ENCODE measurements at places on chromosomes 2 and 18.

- ATAC-seq = no peak
These were observed 84.8 kb upstream of the TCF4 start for GRCh38 chr18:55672574-55673361.

- no peak for ATAC-seq
These were observed 82.7 kb downstream of the SCG2 start for GRCh38 chr2:223519471-223519870.

DNA sequence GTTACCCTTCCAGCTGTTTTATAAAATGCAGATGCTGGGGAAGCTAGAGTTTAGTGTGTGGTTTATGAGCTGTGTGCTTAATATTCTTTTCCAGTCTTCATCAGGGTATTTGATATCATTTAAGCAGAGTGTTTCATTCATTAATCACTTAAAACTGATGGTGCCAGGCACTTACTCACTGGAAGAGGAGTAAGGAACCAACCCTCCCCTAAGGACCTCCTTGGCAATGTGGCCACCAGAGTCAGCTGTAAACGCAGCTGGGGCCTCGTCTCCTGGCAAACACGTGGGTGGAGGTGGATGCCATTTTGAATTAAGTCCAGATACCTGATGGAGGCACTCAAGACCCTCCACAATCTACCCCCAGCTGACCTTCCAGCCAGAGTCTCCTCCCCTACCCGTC, 331.6 kb downstream of the CLIP4 start:
- ATAC-seq = no peak

GRCh38 chr18:38458698-38459097, 893.1 kb upstream of the CELF4 start:
- ATAC-seq = no peak

DNA sequence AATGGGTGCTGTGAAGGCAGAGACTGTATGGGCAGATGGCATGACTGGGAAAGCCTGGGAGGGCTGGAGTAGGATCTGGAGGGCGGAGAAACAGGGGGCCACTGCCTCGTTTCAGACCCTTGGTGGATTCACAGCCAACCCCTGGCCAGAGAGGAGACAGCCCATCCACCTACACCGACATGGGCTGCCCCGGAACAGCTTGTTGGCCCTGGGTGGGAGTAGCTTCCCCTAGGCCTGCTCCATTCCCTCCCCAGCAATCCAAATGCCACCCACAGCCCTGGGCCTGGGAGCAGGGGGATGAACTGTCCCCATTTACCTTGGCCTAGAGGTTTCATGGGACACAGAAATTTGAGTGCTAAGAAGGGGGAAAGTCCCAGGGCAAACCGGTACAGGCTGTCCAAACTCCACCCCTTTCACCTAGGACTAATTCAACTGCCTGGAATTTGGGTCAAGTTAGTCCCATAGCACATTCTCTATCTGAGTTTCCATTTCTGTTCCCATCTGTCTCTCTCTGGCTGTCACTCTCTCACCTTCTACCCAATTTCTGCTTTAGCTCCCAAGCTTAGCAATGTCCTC, 37.0 kb downstream of the LBH start:
- no peak for ATAC-seq

DNA sequence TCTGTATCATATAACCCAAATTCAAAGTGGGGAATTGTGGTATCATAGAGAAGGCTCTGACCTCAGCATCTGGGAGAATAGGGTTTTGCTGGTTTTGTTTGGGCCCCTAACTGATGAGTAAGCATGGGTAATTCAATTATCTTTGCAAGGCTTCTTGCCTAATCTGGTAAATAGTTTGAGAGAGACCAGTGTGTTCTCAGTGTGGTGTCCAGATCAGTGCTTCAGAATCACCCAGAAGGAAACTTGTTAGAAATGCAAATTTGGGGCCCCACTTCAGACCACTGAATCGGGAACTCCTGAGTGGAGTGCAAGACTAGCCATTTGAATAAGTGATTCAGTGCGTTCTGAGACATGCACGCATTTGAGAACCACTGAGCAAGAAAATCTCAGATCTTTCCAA, 282.7 kb downstream of the EPHA4 start:
- no peak for ATAC-seq

- no peak for ATAC-seq
These were observed 77.9 kb downstream of the PRELID3A start for GRCh38 chr18:12485479-12486105.

DNA sequence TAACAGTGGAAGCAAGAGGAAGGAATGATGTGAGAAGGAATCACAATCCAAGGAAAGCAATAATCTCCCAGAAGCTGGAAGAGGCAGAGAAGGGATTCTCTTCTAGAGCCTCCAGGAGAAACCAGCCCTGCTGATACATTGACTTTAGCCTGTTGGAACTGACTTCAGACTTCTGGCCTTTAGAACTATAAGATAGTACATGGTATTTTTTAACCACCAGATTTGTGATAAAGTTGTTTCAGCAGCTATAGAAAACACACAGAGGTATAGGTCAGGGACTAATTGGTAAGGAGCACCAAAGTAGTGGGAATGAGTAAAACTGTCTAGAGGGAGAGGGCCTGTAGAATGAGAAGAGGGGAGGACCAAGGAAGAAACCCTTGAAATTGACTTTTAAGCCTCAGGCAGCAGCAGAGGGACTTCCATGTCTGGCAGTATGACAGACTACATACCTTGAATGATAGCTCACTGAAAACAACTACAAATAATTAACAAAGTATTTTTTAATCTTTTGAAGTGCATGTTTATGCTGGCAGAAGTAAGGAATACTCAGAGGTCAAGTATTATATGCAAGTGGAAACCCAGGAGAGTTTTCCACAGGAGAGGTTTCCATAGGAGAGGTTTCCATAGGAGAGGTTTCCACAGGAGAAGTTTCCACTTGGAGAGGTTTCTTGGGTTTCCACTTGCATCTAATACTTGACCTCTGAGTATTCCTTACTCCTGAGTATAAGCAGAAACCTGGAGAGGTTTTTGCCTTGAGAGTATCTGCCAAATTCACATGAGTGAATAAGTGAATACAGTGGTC, 33.8 kb upstream of the TMEM17 start:
- no peak for ATAC-seq

DNA sequence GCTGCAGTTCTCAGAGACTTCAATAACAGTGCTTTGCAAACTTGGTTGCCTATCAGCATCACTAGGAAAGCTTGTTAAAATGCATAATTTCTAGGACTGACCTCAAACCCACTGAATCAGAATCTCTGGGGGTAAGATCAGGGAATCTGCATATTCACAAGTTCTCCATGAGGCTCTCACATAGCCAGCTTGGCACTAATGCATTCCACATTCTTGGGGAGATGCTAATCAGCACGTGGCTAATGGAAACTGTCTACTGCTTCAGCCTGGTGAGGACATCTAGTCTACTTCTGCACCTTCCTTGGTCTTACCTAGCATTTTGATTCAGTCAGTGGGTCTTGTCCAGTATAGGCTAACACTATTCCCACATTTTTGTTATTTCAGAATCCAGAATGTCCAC, 56.3 kb downstream of the RBKS start:
- ATAC-seq = no peak

DNA sequence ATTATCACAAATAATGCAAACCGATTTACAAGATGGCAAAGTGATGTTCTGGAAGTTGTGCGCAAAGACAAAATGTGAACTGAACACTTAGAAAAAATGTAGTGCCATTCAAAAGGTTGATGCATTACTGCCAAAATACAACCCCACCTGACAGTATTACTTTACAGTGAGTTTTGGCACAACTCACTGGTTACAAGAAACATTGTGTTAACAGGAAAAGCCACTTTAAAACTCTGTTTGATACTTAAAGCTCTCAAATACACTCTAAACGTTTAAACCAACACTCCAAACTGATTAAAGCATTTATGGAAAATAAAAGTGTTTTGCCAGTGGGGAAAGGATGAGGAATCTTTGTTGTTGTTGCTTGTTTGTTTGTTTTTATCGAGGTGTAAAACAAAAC, 173.4 kb upstream of the SATB2 start:
- no peak for ATAC-seq

DNA sequence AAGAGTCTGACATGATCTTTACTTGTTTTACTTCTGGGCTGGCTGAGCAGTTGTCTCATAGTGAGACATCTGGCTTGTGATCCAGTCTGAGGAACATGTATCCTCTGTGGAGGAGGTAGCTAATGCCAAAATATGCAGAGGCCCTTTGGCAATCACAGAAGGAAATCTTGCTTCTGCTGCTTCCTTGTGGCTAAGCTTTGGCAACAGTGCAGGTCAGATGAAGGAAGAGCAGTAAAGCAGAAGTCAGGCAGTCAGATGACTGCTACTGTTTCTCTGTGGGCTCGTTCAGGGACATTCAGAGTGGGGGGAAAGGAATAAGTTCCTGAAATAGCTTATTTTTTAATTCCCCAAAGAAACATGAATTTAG, 22.3 kb downstream of the DOK1 start:
- ATAC-seq = no peak

DNA sequence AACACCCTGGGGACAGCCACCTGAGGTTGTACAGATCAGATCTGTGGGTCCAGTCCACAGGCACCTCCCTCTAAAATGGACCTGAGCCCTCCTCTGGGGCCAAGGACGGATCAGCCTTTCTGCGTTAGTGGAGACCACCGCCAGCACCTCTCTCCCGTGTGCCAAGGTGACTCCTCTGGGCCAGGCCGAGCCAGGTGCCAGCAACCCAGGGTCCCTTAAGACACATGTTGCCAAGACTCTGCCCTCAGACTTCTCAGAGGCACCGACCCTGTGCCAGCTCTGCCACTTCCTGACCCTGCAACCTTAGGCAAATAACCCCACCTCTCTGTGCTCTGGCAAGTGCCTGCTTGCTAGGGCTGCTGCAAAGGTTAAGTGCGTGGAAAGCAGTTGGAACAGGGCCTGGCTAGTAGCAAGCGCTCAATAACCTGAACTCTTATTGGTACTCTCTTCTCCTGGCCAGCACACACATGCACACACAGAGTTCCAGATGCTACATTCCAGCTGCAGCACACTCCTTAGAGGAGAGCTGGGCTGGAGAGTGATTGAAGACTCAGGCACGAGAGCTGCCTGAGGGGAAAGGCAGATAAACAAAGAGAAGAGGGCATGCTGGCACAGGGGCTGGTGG, 105.6 kb downstream of the TNS1 start:
- no peak for ATAC-seq

- peak; percentile 73 for ATAC-seq
These were observed 10.4 kb upstream of the FAM228A start for GRCh38 chr2:24164416-24164973.

GRCh38 chr2:120314690-120315366, 31.1 kb upstream of the INHBB start:
- peak; percentile 31 for ATAC-seq

DNA sequence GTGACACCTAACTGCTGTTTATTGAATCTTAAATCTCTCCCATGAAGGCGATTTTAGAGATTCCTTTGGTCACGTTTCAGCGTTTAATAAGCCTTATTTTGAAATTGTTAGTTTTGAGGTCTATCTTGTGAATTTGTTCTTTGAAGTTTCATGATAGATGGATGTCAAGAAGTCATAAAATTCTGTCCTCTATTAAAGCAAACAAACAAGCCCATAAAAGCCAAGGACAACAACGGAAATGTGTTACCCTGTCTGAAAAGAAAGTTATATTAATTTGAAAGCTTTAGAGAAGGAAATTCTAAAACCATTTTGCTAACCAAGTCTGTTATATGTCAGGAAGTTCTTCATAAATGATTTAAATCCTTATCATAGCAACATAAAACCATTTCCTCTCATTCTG, 7.0 kb upstream of the CAVIN2 start:
- no peak for ATAC-seq

DNA sequence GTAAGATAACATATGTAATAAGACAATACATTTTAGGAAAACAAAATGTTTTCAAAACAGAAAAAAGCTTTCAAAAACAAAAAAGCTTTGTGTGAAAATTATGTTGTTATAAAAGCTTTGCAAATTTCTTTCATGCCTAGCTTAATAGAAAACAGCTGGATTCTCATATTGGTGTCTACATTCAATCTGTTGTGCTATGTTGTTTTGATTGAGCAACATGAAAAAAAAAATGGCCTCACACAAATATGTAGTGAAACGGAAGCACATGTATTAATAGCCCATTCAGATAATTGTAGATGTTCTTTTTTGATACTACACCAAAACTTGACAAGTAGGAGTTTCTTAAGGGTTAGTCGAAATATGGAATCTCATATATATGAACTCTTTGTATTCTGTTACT, 197.5 kb downstream of the ZEB2 start:
- no peak for ATAC-seq

GRCh38 chr18:60984510-60984909, 348.7 kb upstream of the CDH20 start:
- no peak for ATAC-seq

- ATAC-seq = no peak
These were observed 30.0 kb upstream of the CFAP36 start for GRCh38 chr2:55489467-55490062.

DNA sequence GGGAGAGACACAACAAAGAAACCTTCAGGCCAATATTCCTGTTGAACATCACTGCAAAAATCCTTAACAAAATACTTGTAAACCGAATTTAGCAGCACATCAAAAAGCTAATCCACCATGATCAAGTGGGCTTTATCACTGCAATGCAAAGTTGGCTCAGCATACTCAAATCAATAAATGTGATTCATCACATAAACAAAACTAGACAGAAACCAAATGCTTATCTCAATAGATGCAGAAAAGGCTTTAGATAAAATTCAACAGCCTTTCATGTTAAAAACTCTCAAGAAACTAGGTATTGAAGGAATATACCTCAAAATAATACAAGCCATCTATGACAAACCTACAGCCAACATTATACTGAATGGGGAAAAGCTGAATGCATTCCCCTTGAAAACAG, 20.6 kb downstream of the GTF2A1L start:
- ATAC-seq = no peak

GRCh38 chr2:160486341-160486740, 7.3 kb downstream of the RBMS1 start:
- ATAC-seq = no peak

DNA sequence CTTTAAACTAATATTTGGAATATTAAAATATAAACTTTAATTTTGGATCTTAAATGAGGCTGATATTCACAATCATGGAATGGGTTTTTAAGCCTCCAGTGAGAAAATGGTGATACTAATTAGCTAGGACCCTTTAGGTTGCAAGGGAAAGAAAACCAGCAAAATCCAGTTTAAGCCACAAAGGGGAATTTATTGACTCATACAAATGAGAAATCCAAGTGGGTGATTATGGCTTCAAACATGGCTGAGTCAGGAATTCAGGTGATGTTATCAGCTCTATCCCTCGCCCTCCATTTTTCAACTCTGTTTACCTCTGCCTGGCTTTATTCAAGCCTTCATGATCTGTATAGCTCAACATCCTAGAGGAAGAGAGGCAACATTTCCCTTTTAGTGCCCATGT, 75.3 kb upstream of the DLX2 start:
- no peak for ATAC-seq

- ATAC-seq = no peak
These were observed 2.3 kb downstream of the MEIS1 start for GRCh38 chr2:66437109-66437690.

GRCh38 chr2:37671009-37671815, at the start of gene CDC42EP3:
TSS of gene CDC42EP3 (minus strand) at chr2:37671642. CDS start at chr2:37646587, 25,055 bp downstream.
- peak; percentile 79 for ATAC-seq
